ENCODE measurements at places on chromosomes 3 and 15.
A peak's percentile ranks its signal among the peaks of the same experiment; 100 is the strongest.

DNA sequence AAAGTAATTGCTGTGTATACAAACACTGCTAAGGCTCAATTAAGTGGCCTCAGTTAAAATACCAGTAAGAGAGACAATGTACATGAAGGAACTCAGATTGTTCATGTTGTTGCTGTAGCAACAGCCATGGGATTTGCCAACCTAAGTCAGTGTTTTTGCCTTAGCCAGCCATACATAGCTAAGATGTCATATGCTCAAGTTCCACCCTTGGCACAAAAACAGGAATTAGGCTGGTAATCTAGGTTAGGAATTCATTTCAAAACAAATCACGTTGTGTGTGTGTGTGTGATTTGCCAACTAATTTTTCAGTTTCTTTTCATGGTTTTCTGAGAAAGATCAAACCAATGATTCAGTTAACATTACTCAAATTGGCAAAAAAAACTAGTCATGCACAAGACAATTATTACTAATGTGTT lies 143.7 kb upstream of the KCNMB2 start:
- no peak for DNase-seq

DNA sequence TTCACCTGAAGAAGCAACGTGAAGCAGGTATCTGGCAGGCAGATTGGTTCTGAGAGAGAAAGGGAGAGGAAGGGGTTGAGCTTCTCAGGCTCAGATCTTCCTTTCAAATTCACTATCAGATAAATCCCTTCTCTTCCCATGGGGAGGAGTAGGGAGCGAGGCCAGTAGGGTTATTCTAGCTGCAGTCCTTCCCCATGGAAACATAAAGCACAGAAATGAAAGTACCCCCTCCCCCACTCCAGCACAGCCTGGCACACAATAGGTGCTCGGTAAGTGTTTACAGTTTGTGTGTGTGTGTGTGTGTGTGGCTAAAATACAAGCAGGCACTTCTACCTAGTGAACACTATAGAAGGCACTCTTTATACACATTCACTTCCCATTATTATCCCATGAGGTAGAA lies 20.8 kb upstream of the VPS8 start:
- no peak for DNase-seq

DNA sequence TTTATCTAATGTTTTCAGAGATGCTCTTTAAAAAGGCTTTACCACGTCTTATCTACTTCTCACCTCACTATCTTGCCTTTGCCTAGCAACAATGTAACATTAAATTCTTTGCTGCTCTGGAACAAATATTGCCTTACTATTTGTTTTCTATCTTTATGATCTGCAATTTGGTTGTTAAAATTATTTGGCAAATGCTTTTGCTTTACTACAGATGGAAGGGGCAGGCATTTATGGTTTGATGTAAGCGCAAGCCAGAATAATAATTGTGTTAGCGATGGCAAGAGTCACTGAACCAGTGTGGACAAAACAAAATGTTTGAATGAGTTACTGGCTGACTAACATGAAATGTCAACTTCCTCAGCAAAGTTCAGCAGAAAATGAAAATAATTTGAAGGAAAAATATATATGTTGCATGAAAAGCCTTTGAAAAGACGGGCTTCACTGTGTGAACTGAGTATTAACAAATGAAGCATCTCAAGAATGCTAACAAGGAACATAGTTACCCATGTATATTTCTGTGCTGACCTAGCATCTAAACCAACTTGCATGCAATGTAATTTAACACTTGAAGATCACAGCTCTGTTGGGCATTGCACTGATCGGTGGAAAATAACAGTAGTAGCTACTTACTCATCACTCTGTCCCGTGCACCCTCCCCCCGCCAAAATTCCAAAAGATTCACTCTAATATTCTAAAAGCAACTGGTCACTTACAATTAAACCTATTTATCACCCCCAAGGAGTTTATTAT lies 454.0 kb upstream of the ARHGEF26 start:
- DNase-seq, result no peak

DNA sequence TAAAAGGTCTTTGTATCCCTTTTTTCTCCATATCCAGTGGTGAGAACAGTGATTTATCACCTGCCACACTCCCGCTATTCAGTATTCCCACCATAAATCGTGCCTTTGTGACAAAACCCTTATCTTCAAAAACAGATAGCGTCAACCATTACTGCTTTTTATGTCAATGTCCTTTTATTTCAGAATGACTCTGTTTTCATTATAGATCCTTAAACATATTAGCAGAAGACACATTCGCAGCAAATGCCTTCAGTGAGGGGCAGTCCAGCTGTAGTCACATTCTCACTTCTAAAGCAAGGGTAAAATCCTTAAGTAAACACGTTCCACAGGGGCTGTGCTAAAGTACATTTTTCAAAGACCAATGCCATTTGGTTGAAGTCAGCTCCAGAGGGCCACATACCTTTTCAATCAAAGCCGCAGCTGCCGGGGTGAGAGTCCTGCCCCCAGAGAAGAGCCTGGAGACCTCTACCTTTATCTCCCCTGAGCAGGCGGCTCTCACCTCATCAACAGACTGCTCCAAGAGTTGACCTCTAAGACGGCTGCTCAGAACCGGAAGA lies 53.4 kb downstream of the PDZRN3 start:
- no peak for DNase-seq

DNA sequence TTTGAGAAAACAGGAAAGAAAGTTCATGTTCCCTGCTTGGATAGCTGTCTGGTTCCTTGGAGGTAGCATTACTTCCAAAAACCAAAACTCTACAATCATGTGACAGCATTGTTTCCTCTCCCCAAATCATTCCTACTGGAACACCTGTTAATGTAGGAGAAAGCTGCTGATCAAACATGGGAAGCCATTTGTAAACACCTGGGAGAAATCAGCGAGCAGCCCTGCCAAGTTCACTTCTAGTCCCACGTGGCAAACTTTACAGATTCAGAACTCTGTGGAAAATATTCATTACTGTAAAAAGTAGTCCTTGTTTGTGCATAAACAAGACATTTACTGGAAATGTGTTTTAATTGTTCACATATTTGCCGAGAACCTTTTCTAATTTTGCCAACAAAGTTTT lies 275.5 kb upstream of the AZI2 start:
- DNase-seq, result no peak

DNA sequence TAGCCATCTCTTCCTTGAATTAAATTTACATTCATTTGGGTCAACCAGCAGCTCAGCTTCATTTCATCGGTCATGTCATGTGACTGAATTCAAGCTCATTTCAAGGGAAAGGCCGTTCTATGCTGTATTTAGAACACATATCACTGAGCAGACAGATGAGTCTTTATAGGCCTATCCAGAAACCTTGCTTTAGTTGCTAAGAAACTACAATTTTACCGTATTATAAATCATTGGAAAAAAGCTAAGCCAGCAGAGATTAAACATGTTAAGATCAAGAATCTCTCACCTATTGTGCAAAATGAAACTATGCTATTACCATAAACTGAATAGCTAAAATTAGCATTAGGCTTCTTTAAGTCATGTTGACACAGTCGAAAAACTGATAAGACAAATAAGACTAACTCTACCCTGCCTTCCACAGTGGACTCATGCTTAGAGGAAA lies 2.2 kb downstream of the NPTN start:
- no peak for DNase-seq

DNA sequence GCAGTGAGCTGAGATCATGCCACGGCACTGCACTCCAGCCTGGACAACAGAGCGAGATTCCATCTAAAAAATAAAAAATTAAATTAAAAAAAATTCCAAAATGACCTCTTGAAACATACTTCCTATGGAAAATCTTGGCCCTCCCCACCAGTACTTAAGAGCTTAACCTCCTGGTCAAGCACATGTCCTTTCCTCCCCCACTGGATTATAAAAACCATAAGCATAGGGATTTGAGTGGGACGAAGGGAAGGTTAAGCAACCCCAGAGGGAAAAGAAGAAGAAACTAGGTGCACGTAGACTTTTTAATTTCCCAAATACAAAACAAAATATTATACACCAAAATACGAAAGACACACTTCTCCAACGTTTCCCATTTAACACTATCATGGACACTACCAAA lies 25.3 kb downstream of the SLC4A7 start:
- no peak for DNase-seq

GRCh38 chr3:51535146-51536019 lies 3.1 kb upstream of the RAD54L2 start:
- no peak for DNase-seq

DNA sequence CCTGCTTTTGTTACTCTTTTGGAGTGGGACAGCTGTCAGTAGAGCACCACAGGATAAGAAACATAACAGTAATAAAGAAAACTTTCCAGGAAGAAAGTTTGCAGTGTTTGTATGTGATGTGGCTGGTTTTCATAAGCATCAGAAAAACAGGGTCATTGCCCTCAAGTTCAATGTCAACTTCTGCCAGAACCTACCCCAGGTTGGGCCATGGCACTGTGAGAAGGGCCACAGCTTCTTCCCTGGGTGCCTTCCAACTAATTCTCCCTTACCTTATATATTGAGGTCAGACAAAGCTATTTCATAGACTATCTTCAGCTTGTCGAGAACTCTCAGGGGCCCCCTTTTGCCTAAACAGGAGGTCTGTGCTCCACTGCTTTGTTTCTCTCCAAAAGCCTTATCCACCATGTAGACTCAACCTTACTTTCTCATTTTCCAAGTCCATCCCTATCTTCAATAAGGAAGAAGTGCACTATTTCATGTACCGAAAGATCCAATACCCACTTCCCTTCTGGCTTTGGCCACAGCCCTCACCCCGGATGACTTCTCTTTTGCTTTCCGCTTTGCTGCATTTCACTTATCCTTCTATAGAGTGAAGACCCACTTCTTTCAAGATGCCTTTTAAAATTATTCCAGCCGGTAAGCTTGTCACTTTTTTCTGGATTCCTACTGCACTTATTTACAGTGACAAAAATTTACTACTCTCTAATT lies 38.2 kb upstream of the PLCL2 start:
- no peak for DNase-seq

- no peak for DNase-seq
These were observed 629.0 kb upstream of the TBL1XR1 start for GRCh38 chr3:177826253-177826652.

DNA sequence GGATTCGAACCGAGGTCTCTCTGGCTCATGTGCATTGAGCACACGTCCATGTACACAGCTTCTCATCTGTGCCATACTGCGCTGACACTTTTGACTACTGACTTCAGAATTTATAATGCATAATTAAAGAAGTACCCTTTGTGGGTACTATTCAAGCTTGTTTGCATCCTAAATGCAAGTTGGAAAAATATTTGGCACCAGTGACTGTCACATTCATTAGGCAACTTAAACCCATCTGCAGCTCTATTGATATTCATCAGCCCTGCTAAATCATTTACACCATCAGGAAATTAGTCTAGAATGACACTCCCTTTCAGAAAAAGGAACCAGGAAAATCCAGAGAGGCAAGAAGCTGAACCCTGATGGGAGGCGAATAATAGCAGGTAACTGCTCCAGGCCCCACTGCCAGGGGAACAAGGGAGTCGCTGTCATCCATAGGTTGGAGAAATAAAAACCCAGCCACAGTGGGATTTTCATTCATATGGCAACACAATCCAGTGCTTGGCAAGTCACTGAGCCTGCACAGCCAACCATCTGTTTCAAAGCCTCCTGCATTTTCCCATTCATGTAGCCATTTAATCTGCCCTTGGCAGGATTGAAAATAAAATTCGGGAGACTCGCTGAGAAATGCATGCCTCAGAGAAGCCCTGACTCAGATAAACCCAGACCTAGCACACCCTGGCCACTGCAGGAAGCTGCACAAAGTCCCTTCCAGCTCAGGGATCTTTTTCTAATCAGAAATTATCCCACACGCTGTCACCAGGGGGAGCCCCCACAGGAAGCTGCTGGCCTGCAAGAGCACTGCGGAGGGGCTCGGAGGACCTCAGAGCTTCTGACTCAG lies 103.0 kb upstream of the VEPH1 start:
- peak; percentile 8 for DNase-seq

- no peak for DNase-seq
These were observed 45.6 kb downstream of the DCBLD2 start for GRCh38 chr3:98855806-98856400.

- no peak for DNase-seq
These were observed 54.8 kb upstream of the CTSH start for GRCh38 chr15:78999636-79000035.

- DNase-seq, result no peak
These were observed 39.2 kb downstream of the CCDC66 start for GRCh38 chr3:56595975-56596840.

GRCh38 chr3:143389388-143389787 lies 269.8 kb downstream of the CHST2 start:
- DNase-seq, result no peak

DNA sequence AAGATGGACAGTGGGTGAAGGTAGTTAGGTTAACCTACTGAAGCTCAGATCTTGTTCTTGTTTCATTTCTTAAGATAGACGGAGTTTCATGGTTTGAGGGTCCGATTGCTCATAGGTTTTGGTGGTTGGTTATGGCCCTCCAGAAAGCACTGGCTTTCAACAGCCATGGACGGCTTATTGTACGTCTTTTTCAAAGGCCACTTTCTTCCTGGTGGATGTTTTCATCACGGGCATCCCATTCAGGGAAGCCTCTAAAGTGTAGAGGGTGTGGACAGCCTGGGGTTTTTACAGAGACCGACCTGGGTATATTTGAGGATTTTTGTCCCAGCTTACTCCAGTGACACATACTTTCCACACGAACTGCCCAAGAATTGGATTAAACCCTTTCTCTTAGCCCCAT lies 132.7 kb upstream of the ONECUT1 start:
- no peak for DNase-seq

All from bone marrow (tissue), 2 donors.